ENCODE measurements at places on chromosomes 3 and 15.

- DNase-seq: no peak
Measured at GRCh38 chr15:90564051-90564450, 34.3 kb downstream of the CRTC3 start.

DNA sequence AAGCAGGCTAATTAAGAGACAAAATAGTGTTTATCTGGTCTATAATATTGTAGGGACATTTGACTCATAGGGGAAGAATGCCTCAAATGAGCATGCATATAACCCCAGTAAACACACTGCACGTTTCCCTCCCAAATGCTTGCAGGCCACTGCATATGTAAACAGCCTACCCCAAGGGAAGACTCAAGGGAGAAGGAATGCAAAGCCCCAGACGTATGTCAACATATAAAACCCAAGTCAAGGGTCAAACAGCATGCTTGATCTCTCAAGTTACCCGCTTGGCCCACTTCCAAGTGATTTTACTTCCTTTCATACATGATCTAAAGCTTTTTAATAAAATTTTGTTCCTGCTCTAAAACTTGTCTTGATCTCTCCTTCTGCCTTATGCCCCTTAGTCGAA, 1090.0 kb downstream of the OTOL1 start:
- no peak for DNase-seq

DNA sequence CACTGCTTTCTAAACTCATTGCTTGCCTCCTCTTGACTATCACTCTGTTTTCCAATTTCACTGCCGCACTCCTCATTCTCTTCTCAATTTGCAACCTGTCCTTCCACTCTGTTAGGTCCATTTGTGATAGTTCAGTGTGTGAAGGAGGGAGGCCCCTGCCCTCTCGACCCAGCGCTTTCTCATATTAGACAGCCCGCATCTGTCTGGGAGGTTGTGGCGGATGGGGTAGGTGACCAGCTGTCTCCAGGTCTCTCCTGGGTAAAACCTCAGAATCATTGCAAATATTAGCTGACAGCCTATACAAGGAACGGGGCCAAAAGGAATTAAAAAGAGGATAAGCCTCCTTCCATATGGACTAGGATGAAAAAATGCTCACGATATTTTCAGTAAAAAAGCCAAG, 358.3 kb downstream of the SHQ1 start:
- DNase-seq: no peak

DNA sequence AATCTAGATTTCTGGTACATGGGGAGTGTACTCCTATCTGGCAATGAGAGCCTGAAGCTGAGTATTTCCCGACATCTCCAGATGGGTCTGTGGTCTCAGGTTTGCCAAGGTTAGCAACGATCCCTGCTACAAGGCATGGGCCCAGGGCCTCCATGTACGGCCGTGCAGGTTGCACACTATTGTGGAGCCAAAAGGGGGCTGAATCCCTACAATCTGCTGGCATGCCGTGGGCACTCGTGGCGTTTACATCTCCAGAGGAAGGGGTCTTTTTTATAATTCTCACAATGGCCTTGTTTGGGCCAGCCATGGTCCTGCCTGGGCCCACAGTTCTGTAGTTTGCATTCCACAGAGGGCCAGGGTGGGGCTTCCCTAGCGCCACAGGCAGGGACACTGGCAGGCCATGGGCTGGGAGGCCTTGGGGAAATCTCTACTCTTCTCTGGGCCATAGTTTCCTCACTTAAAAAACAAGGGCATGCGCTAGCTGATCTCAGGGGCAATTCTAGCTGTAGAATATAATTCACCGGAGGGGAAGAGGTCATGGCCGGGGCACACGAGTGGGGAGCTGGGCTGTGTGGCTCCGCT, 68.9 kb upstream of the TLE3 start:
- no peak for DNase-seq

DNA sequence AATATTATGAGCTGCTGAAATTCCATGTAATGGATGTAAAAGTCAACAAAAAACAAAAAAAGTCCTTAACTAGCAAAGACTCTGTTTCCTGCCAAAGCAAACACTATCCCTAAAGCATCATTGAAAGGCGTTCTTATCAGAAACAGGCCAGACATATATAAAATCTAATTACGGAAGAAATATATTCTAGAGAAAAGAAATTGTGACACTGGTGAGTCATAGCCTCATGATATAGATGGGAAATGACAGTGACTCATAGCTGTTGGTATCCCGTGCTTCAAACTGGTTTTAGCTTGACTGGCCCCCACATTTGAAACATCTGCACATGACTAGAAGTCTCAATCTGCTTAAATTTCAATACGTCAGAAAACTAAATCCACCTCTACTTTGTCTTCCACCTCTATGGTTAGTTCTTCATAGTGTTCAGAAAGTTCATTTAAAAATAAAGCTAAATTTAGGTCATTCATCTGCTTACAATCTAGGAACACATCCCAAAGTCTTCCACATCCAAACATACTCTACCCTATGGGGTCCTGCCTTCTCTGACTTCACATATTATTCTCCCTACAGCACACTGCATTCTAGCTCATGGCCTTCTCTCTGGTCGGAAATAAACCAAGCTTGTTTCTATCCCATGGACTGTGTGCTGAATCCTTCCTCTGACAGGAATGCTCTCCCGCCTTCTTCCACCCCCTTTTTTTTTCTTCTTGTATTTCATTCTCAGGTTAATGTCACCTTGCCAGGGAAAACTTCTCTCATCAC, 456.3 kb upstream of the ARRDC4 start:
- no peak for DNase-seq

GRCh38 chr3:177574222-177574856, 377.1 kb upstream of the TBL1XR1 start:
- peak; percentile 69 for DNase-seq

GRCh38 chr3:151011427-151011826, 38.9 kb upstream of the CLRN1 start:
- peak; percentile 72 for DNase-seq

DNA sequence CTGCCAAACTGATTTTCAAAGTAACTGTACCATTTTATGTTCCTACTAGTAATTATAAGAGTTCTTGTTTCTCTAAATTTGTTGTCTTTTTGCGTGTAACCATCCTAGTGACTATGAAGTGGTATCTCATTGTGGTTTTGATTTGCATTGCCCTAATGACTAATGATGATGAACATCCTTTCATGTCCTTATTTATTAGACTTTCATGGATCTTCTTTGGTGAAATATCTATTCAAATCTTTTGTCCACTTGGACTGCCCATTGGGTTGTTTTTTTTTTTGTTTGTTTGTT, 3.6 kb downstream of the OXSR1 start:
- DNase-seq: peak; percentile 74

DNA sequence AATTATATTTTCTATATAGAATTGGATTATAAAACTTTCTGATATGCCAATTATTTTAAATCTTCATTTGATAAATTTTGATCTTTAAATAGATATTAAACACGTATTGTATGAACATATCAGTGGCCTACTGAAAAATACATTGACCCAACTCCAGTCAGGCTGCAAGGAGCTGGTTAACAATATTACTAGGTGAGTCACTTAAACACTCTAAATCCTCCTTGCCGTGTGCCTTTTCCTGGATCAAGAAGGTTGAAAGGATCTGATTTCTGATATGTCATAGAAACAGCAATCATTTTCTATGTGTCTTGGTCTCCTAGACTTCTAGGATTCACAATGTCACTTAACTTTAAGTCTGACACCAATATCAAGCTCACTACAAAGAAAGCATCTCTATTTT, 123.2 kb downstream of the TP63 start:
- DNase-seq: no peak

DNA sequence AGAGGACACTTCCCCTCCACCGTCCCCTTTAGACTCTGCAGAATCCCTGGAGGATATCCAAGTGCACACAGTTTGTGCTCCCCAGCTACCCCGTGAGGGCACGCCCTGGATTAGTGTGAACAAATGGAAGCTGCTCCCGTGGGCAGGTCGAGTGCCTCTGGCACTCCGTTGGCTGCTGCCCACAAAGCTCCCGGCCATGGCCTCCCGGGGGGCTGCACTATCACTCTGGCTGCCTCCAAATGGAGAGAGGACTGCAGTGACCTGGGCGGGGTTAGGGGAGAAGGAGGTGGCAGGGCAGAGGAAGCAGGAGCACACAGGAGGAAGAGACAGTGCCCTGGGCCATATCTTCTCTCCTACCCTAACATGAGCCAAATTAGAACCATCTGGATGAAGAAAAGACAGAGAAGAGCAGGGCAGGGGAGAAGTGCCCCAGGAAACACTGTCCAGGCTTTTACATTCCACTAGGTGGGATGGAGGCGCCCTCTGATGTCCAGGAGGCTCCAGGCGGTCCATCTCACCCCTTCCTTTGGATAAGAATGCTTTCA, 29.4 kb upstream of the ACAD9 start:
- DNase-seq: peak; percentile 20

GRCh38 chr3:94117729-94118128, 54.9 kb downstream of the NSUN3 start:
- DNase-seq: no peak

DNA sequence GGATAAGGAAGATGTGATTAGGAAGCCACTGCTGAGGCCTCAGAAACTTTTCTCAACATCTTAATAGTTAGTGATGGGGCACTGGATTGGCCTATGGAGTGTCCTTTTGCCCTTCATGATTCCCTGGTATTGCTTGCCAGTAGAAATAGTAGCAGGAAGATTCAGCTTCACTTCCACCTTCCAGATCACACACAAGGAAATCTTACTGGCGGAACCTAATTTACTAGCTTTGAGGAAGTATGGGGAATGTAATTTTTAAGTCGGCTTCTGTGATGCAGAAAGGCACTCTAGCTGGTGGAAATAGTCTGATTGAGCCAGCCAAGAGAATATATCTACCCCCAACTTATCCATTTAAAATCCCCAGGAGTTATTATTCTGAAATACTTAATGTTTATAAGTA, 46.5 kb downstream of the LPP start:
- DNase-seq: no peak

GRCh38 chr15:27339138-27339537, 368.2 kb downstream of the GABRG3 start:
- no peak for DNase-seq

DNA sequence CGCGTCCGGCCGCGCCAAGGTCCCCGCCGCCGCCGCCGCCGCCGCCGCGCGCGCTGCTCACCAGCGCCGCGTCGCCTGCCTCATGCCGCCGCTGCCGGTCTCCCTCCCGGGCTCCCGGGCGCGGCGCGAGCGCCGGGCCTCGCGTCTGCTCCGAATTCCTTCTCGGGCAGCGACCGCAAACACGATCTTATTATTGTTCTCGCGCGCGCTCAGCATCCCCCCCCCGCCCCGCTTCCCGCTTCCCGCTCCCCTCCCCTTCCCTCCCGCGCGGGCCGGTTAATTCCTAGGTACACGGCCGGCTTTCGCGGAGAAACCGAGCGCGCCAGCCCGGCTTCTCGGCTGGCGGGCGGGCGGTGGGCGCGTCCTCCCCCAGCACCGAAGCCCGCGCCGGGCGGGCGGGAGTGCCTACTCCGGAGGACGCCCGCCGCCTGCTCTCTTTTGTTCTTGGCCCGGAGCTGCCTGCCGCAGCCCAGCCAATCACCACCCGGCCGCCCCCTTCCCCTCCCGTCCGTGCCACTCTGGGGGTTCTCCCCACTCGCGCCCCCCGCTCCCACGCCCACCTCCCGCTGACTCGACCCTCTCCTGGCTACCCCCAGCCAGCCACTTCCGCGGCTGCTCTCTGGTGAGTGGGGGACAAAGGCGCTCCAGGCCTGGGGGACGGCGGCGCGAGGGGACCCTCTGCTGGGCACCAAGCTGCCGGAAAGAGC, at the start of gene HDGFL3:
HDGFL3 (minus strand) TSS at position 164 of the 707 bp plus-strand sequence. CDS start 409 bp downstream, outside the sequence.
- peak; percentile 79 for DNase-seq

- no peak for DNase-seq
Measured at GRCh38 chr3:138947495-138948121, 591 bp downstream of the FOXL2NB start.
